Mesothelial cell of epicardium (in vitro differentiated cells): ENCODE measurements at places on chromosomes 5 and 9. TPM values are rescaled to one million over a fixed set of nuclear protein-coding genes. Genes with fewer than 3 reads are reported as not detected.

Gene SYNPO
- 84.4 to 86.6 TPM (median 85.3 TPM) in 3 replicates for total RNA-seq

GRCh38 chr9:87581949-87582637 is 84.4 kb downstream of the DAPK1 start:
- DNase-seq = no peak

GRCh38 chr9:12934545-12935272 is 159.9 kb downstream of the LURAP1L start:
- no peak for DNase-seq

DNA sequence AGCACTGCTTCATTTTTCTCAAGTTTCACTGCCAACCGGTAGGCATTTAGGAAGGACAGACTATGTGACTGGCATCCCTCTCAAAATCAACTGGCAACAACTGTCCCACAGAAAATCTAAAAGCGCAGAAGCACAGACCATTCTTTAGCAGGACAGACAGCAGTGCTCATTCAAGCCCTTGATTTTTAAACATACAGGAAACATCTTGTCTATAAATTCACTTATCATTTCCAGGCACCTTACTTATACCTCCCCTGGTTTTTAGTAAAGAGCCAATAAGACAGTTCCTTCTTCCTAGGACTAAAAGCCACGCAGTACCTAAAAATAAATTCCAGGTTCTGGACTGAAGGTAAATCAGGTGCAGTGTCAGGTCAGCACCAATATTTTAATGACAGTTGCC is 343.2 kb upstream of the WWC1 start:
- DNase-seq = no peak

Gene C9orf153
- total RNA-seq = 0.27 to 0.51 TPM (median 0.41 TPM) in 3 replicates

Gene HTR4
- 0.27 to 0.41 TPM (median 0.33 TPM) in 3 replicates for total RNA-seq

- DNase-seq = no peak
These were observed 166.1 kb downstream of the RNF180 start for GRCh38 chr5:64331597-64332277.

Gene SLC45A2
- total RNA-seq = 0.45 to 0.63 TPM (median 0.62 TPM) in 3 replicates

Gene NEUROG1
- total RNA-seq = not detected in 3 replicates

DNA sequence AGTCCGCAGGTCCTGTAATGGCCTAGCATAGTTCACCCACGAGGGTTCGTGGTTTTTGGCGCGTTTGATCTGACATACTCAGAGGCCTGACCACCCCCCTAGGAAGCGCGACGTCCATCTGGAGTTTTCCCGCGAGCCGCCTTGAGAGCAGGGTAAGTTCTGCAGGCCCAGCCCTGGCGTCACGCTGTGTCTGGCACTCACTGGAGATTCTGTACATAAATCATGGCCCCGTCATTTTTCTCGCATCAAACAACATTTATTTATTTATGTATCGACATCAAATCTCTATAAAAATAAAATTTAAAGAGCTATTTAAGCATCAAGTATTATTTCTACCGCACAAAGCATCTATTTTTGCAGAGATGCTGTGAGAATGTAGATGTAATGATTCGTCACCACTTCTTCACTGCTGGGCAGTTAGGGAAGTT is 437 bp upstream of the TRIM41 start:
- no peak for DNase-seq

Gene DNLZ
- 11.8 to 14.7 TPM (median 13.0 TPM) in 3 replicates for total RNA-seq

Gene LCN10
- 0.20 to 0.51 TPM (median 0.29 TPM) in 3 replicates for total RNA-seq
